Esophagus muscularis mucosa (tissue), 4 donors: ENCODE measurements at places on chromosomes 13 and 19. TPM values are rescaled to one million over a fixed set of nuclear protein-coding genes. Genes with fewer than 3 reads are reported as not detected.

DNA sequence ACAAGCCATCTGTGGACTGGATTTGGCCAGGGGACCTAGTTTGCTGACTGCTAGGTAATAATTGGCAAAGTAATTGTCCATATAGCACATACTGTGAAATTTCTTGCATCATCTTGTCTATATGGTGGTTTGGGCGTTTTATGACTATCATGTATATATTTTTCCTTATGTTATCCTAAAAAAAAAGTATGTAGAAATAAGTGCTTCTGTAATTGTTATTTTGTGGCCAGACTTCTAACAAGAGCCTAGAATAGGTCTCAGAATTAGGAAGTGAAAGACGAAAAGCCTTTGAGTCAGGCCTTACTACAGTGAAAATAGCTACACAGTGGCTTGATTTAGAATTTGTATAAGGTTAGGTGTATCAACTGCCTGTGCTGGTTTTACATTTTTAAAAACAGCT is 4.2 kb downstream of the FNDC3A start:
- peaks cover 13% of the 10 kb centered on the region for H3K4me1 ChIP-seq
- no peaks in the 10 kb centered on the region for H3K36me3 ChIP-seq
- no peak overlapping the region for H3K27ac ChIP-seq
- no peak for DNase-seq
- H3K27me3 ChIP-seq, result no peaks in the 10 kb centered on the region

PLA2G4C gene
- 15.1 TPM for total RNA-seq

DNA sequence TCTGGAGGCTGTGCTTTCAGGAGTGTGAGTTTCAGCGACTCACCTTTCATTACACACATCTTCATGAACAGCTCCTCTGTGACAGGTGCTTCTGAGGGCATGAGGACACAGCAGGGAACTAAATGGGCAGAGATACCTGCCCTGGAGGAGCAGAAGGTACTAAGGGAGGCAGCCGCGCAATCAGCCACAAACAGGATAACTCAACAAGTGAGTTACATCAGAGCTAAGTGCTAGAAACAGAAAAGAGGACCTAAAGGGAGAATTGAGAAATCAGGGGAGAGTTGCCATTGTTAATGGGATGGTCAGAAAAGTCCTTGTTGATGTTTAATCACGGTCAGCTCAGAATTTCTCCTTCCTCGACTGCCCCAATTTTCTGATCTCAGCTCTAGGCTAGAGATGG is 42.5 kb downstream of the SYDE1 start:
- DNase-seq, result no peak
- H3K36me3 ChIP-seq, result no peaks in the 10 kb centered on the region
- H3K27me3 ChIP-seq, result no peaks in the 10 kb centered on the region
- H3K4me1 ChIP-seq, result no peaks in the 10 kb centered on the region
- H3K27ac ChIP-seq, result no peak overlapping the region

- H3K27me3 ChIP-seq, result no peaks in the 10 kb centered on the region
- H3K36me3 ChIP-seq, result no peaks in the 10 kb centered on the region
- H3K4me1 ChIP-seq, result no peaks in the 10 kb centered on the region
- H3K27ac ChIP-seq, result no peak overlapping the region
- H3K4me3 ChIP-seq, result no peak overlapping the region
These were observed 146.3 kb downstream of the GPC5 start for GRCh38 chr13:91544723-91545122.

GRCh38 chr13:101673360-101674105 is 221.1 kb downstream of the ITGBL1 start:
- no peaks in the 10 kb centered on the region for H3K4me1 ChIP-seq
- no peak overlapping the region for H3K27ac ChIP-seq
- no peak for DNase-seq
- H3K36me3 ChIP-seq, result no peaks in the 10 kb centered on the region
